SJCRH30 (cell line): ENCODE measurements at places on chromosomes 3 and 15. TPM values are rescaled to one million over a fixed set of nuclear protein-coding genes. Genes with fewer than 3 reads are reported as not detected.
A peak's percentile ranks its signal among the peaks of the same experiment; 100 is the strongest.

DNA sequence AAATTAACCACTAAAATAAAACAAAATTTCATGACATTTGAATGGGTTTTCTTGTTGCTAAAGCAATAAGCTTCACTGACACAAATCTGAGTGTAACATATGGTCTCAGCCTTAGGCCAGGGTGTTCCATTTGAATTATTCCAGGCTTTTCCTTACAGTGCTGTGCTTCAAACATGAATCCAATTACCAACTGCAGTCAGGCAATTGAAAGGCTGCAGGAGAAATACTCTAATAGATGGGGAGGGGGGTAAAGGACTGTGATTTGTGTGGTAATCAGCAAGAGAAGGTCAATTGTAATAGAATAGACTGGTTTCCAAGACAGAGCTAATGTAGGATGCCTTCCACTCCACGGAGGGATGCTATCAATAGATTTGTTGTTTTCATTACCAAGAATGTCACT, 466.7 kb downstream of the C3orf38 start:
- DNase-seq = no peak

GRCh38 chr3:28290863-28291300, 49.5 kb downstream of the CMC1 start:
- no peak for DNase-seq

- no peak for DNase-seq
These were observed 10.3 kb downstream of the PDZRN3 start for GRCh38 chr3:73614419-73614818.

GRCh38 chr3:57544181-57545125, at the start of gene DNAH12:
TSS of gene DNAH12 (minus strand) at chr3:57544344. CDS start at chr3:57542870, 1,474 bp downstream.
- DNase-seq = peak; percentile 50

DNA sequence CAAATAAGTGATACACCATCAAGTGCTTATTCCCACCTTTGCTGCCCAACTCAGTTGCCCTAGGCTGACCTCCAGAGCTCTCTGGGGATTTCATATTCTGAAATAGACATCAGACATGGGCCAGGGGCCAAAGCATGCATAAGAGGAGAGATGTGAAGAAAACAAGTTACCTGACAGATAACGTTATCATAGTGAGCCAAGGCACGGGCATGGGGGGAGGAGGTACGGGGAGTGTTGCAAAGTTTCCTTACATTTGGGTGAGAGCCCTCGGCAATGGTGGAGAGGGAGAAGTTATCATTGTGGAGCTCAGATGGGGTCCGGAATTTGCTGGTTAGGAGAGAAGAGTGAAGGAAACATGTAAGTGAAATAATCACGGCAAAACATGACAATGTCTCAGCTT, 9.8 kb downstream of the CSPG5 start:
- no peak for DNase-seq

GRCh38 chr3:183884427-183885296, at the start of gene PARL:
TSS of gene PARL (minus strand) at chr3:183884880. CDS start at chr3:183884846, 34 bp downstream.
- peak; percentile 94 for DNase-seq

DNA sequence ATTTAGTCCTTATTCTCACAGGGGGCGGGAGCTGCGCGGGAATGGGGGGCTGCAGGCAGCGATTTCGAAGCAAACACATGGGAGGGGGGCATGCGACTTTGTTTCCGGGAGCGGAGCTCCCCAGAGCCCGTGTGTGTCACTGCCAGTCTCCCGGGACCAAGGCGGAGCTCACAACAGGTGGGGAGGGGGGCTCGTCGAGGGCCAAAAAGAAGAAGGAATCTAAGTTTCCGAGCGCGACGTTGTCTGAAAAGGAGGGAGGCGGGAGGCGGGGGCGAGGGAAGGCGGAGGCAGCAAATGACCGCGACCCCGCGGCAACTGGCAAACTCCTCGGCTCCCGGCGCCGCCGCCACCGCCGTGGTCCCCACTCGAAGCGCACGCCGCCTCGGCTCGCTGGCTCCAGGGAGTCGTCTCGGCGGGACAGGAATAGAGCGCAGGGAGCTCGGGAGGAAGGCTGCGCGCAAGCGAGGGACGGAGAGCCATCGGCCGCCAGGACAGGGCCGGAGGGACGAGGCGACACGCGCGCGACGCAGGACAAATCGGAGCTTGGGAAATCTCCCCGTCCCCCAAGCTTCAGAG, 1.4 kb downstream of the FOXP1 start:
- peak; percentile 42 for DNase-seq

DNA sequence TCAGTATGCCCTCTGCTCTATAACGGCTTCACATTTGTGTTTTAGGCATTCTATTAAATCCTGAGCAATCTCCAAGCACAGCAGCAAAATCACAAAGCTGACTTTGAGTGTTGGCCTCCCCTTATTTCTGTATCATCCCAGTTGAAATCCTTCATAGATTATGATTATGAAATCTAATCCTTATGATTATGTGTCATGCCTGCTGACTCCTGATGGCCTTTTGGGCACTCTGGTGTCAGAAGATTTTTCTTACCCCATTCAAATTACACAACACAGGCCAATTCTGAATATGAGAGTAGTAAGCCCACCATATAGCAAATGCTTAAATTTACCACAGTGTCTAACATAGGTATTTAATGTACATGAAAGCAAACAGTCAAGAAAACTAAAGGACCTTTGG, 34.3 kb downstream of the CDV3 start:
- DNase-seq = no peak

DNA sequence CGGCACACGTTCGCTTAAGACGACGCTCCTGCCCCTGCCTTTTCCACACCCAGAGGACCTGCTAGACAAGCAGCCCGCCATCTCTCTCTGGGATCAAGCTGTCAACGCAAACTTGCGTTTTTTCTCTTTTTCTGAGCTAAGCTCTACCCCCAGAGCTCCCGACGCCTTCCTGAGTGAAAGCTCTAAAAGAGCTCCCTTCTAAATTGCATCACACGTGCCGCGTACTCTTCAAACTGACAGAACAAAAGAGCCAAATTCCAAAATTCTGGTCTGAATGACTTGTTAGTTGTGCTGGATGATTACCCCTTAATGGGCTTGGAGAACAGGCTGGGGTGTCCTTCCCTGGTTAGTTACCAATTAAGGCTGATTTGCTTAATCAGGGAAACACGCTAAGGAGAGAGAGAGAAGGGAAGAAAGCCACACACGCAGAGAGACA, 81.2 kb downstream of the MDFIC2 start:
- DNase-seq = no peak

DNA sequence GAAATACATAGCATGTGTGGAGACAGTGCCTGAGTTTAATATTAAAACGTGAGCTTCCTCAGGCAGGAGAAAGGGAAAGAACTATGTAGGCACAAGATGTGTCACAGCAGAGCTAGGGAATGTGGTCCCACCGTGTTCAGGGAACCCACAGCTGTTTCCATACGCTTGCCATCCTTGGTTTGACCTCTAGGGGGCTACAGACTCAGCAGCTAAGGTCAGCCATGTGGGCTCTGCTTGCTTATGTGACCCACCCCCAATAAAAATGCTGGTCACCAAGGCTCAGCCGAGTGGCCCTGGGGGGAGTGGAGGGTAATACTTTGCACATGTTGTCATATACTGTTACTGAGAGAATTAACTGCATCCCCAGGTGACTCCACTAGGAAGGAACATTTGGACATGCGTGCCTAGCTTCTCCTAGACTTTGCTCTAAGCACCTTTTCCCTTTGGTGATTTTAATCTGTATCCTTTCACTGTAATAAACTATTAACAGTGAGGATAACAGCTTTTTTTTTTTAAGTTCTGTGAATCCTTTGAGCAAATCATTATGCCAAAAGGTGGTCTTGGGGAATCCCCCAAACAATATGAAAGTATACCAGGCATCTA, 3.3 kb downstream of the TUBGCP5 start:
- peak; percentile 61 for DNase-seq

The PSTPIP1 gene
- 11.7 and 13.4 TPM in 2 replicates for total RNA-seq

The CSTA gene
- not detected in 2 replicates for total RNA-seq

The SLC6A1 gene
- not detected in 2 replicates for total RNA-seq

The ADPRH gene
- 0.06 and 0.15 TPM in 2 replicates for total RNA-seq
